DMS 273 treated with DMSO at 0.1 percent for 48 hours (cell line): ENCODE measurements at places on chromosomes 16 and 17.
A peak's percentile ranks its signal among the peaks of the same experiment; 100 is the strongest.

GRCh38 chr17:40730970-40731369 is 24.2 kb downstream of the KRT25 start:
- no peak for DNase-seq

DNA sequence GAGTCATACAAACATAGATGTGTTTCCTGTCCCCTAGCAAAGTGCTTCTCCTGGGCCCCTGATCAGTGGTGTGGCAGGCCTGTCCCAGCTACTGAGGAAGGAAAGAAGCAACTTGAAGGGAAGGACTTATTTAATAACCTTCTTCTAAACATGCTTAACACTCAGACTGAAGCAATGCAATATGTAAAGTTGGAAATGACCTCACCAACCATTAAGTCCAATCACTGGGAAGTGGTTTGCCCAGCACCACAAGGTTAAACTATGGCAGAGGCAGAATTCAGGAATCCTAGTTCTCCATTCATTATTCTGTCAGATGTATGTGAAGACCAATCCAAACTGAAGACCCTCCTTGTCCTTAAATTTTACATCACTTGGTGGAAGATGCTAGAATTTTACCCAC is 39.1 kb downstream of the CENPV start:
- no peak for DNase-seq

DNA sequence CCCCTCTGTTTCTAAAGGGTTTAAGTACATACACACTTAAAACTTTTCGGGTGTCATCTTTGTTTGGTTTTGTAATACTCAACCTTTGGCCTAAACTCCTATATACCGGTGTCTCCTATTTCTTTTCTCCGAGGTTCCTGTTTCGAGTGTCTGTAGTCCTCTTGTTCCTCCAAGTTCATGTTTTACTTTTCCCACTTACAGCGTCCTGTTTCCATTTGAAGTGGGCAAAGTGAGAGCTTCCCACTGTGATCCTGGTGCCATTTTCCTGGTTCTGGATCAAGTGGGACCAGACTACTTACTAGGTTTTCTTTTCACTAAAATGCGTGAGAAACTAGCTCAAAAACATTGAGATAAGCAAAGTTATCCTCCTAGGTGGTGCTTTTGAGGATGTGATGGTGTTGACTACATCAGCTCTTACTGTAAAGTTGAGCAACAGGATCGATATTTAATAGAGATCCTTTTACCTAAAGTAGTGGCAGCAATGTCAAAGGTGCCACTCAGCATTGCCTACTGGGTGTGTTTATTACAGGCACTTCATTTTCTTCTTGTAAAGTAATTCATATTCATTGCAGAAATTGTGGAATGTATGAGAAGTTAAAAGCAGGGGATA is 1.3 kb downstream of the PSMD3 start:
- no peak for DNase-seq

GRCh38 chr16:20301840-20302239 is 25.5 kb downstream of the GP2 start:
- no peak for DNase-seq

DNA sequence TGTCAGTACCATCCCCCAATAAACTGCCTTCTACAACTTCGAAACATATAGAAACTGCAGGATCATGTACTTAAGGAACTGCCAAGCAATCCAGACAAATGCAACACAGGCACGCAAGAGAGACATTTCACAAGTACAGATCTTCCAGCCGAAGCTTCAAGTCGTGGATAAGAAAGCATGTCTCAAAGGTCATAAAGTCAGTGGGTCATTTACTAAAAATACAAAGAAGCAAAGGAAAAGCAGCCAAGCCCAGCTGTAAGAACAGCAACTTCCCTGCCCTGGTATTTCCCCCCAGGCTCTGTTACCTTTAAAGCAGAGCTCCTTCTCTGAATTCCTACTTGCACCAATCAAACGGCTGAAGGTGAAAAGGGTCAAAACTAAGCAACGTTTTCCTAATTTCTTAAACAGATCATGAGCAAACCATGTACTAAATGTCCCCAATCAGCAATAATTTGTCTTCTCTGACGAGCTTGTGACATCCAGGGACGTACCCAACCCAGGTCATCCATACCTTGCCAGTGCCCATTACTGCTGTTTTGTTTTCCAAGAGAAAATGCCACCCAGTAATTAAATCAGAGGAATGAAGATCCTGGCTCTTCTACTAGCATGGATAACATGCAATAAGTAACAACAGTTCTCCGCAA is 1.7 kb downstream of the AKTIP start:
- DNase-seq: no peak

DNA sequence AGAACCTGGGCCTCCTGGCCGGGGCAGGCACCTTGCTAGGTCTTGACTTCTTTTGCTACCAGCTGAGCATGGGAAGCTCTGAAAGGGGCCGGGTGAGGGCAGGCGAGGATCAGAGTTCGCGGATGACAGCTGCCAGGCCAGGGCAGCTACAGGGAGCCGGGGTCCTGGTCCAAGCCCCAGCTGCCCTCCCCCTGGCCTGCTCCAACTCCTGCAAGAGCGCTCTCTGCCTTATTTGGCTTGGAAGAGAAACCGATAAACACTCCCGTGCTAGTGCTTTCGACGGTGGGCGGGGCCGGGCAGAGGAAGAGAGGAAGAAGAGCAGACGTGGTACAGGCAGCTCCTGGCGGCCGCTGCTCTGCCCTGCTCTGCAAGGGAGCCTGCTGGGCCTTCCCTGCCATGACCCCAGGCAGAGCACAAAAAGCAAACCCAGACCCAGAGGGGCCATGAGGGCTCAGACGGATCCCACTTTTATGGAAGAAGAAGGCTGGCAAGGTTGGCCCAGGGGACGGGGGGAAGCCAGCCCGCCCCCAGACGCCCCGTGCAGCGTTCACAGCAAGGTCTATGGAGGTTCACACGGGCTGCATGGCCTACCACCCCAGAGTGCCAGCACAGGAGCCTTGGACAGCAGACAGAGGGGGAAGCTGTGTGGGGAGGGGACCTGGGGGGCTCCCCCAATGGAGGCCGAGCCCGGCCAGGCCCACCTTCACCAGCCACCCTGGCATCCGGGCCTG is 25.6 kb downstream of the PIEZO1 start:
- DNase-seq: no peak

GRCh38 chr17:57915985-57916757 is 39.0 kb downstream of the CUEDC1 start:
- DNase-seq: no peak

DNA sequence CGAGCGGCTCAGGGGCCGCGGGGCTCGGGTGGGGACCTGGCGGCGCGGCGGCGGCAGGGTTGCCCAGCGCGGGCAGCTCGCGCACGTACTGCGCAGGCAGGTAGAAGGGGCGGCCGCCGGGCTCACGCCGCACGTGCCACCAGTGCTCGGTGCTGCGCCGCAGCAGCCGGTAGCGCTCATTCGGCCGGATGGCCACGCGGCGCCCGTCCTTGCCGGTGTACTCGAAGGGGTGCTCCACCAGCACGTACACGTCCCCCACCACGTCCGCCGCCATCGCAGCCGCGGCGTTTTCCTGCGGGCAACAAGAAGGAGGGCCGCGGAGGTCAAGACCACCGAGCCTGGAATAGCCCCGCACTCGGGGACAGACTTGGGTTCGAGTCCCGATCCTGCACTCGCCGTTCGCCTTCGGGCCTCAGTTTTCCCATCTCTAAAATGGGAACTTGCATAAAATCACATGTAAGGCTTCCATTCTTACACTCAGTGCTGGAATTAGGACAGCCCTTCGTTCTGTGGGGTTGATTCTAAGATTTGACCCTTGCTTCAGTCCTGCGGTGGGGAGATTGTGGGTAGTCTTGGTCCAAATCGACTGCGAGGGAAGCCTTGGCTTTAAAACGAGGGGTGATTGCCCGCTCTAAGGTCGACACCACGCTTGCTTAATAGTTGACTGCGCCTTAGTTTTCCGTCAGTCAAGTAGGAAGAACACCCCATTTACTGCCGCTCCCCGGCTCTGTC is 2.5 kb downstream of the ARHGAP27 start:
- DNase-seq: no peak

DNA sequence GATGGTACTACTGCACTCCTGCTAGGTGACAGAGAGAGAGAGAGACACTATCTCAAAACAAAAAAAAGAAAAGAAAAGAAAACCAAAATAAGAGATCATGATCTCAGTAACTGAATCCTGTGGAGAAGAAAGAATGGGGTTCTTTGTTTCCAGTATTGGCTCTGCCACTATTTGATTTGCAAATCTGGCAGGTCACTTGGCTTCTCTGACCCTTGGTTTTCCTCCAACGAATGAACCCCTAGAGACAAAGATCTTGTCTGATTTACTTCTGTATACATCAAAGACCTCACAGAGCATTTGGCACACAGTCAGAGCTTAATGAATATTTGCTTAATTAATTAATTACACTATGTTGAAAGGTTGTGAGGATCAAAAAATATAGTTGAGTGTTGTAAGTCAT is 47.9 kb upstream of the NLK start:
- DNase-seq: no peak

DNA sequence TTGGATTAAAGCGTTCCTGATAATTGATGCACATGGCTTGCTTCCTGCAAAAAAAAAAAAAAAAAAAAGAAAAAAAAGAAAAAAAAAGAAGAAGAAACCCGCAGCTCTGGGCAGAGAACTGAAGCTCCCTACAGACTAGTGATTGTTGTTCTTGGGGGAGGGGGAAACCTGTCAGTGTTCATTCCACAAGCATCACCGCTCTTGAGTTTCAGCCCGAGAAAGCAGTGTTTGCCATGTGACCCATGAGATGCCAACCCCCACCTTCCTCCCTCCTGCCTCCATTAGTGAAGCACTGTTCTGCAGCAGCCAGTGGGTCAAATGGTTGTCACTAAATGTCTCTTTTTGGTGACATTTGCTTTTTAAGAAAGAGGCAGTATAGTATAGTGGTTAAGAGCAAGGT is 1.7 kb downstream of the USP43 start:
- DNase-seq: no peak

- DNase-seq: no peak
These were observed 17.5 kb downstream of the WWOX start for GRCh38 chr16:78116946-78117345.

DNA sequence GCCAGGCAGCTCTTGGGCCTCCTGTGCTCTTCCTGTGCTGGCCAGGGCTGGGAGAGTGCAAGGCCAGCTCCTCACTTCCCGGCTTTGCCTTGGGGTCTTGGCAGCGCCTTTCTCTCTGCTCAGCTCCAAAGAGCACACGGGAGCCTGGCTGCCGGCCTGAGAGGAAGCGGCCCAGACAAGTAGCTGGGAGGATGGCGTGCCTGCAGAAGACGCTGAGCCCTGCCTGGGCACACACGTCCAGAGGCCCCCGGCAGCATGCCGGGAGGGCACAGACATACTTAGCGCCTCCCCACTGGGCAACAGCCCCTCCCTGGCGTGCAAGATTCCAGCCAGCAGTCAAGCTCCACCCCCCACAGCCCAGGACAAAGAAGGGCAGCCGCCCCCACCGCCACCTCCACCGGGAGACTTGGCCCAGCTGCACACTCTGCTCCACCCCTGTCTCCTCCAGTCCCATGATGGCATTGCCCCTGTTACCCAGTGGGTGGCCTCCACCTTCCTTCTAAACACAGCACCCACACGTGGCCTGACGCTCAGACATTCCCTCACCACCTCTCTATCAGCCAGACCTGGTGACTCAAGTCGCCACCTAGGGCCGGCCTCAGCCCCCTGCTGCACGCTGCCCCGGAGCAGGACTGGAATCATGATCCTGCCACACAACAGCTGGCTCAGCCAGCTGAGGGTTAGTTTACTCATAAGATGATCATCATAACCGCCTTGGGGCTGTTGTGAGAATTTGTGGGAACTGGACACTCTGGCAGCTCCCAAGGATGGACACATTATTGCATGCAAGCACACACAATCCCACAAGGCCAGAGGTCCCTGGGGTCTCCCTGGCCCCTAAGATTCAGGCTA is 12.4 kb downstream of the SGCA start:
- peak; percentile 92 for DNase-seq

- peak; percentile 77 for DNase-seq
These were observed at the start of gene SPATA20 for GRCh38 chr17:50547035-50547735. SPATA20 (plus strand) TSS chr17:50547174; CDS start chr17:50547209, 35 bp downstream.

DNA sequence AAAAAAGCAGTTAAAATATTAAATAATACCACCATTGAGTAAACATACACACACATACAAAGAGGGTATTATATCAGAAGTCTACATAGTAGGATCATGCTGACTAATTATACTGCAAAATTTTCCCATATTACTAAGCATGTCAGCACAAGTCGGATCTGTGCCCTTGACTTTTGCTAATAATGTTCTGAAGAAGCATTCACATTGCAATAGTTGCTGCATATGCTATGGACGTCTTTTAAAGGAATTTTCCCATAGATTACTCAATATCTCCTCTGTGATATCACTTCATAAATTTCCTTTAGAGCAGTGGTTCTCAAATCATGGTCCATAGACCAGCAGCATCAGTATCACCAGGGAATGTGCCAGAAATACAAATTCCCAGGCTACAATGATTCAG is 110.9 kb upstream of the NUDT7 start:
- no peak for DNase-seq

DNA sequence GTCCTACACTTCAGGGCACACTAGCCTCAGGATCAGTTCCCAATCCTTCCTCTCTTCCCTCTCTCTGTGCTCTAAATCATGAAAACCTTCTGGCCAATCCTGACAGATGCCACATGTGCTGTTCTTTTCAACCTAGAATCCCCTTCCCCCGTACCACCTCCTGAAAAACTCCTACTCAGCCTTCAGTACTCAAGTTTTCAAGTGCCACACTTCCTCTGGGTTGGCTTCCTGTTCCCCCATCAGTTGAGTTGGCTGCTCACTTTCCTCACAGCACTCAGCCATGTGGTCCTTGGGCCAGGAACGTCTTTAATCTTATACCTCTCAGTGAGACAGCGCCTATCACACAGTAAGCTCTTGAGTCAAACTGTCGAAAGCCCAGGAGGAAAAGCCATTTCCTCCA is 3.3 kb downstream of the ASPHD1 start:
- DNase-seq: no peak

DNA sequence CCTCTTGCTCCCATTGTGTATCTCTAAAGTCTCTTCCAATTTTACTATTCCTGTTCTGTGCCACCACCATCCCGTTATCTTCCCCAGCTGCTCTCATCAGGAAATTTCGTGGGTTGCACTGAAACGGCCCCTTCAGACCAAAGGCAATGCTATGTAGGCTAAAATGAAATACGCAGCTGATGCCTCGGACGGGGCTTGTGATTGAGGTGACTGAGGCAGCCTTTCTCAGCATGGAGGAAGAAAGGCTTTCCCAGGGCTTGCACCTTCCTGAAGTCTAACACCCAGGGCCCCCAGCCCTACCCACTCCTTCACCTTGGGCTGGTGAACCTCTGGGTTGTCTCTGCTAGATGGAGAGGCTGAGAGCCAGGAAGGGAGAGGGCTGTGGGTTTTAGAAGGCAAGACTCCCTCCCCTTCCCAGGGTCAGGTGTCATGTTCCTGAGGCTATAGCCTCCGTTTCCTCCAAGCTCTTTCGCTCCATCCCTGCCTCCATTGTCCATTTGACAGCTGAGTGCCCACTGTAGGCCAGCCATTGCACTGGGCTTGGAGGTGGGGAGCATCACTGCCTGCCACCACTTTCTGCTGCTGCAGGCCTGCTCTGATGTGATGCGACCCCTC is 7.8 kb downstream of the CCDC200 start:
- DNase-seq: no peak

GRCh38 chr17:40314584-40314956 is 5.6 kb downstream of the RARA start:
- peak; percentile 63 for DNase-seq
